ENCODE measurements at places on chromosomes 4 and X.

DNA sequence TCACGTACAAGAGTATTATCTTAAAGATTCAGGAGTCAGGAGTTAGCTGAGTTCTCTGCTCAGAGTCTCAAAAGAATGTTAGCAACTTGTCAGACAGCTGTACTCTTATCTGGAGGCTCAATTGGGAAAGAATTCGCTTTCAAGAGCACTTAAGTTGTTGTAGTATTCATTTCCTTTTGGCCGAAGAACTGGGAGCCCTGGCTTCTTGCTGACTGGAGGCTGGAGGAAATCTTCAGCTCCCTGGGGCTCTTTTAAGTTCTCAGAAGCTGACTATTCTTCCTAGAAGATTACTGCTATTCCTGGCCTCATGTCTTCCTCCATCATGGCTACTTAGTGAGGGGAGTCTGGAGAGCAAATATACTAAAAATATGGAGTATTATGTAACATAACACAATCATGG, 587.2 kb downstream of the EPHA5 start:
- H3K27me3 ChIP-seq, result no peaks in the 10 kb centered on the region
- H3K27ac ChIP-seq, result no peak overlapping the region
- no peaks in the 10 kb centered on the region for H3K4me1 ChIP-seq
- no peak overlapping the region for H3K4me3 ChIP-seq
- DNase-seq, result no peak

DNA sequence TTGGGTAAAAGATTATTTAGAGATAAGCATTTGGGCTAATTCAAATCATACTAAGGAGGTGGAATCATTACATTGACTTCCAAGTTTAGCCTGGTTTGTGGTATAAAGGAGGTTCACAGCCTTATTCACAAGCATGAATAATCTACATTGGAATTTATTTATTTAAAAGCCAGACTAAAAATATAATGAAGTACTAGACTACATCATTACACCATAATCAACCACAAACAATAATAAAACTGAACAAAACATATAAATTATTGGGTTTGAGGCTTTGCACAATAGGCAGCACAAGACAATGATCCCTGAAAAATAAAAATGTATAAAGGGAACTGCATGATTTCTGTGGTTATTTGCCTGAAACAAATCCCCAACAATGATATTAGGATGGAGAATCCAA, 314.0 kb downstream of the GBA3 start:
- no peaks in the 10 kb centered on the region for H3K36me3 ChIP-seq
- no peak for DNase-seq
- H3K27me3 ChIP-seq, result no peaks in the 10 kb centered on the region
- H3K4me3 ChIP-seq, result no peak overlapping the region
- no peaks in the 10 kb centered on the region for H3K4me1 ChIP-seq

DNA sequence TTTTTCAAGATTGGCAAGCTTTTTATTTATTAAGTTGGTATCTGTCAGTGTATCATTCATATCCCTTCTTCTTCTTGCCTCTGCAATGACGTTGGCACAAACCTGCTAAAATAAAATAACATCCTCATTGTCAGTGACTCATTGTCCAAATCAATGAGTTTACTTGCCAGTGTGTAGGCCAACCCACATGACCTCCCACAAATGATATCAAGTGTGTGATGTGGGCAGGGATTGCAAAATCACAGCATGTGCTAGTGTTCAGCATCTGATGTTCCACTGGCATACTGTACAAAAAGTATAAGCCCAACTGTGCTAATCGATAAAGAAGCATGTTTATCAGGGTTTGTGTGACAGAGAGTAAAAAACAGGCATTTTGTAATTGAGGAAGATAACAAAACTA, 25.5 kb downstream of the GPAT3 start:
- no peaks in the 10 kb centered on the region for H3K27me3 ChIP-seq
- DNase-seq, result peak; percentile 60
- peak overlapping the region; percentile 79 for H3K27ac ChIP-seq
- H3K36me3 ChIP-seq, result no peaks in the 10 kb centered on the region
- H3K4me1 ChIP-seq, result peaks cover 45% of the 10 kb centered on the region

- H3K4me3 ChIP-seq, result no peak overlapping the region
- no peaks in the 10 kb centered on the region for H3K4me1 ChIP-seq
- no peak overlapping the region for H3K27ac ChIP-seq
- H3K36me3 ChIP-seq, result no peaks in the 10 kb centered on the region
These were observed 173.1 kb upstream of the PITX2 start for GRCh38 chr4:110795971-110796370.

DNA sequence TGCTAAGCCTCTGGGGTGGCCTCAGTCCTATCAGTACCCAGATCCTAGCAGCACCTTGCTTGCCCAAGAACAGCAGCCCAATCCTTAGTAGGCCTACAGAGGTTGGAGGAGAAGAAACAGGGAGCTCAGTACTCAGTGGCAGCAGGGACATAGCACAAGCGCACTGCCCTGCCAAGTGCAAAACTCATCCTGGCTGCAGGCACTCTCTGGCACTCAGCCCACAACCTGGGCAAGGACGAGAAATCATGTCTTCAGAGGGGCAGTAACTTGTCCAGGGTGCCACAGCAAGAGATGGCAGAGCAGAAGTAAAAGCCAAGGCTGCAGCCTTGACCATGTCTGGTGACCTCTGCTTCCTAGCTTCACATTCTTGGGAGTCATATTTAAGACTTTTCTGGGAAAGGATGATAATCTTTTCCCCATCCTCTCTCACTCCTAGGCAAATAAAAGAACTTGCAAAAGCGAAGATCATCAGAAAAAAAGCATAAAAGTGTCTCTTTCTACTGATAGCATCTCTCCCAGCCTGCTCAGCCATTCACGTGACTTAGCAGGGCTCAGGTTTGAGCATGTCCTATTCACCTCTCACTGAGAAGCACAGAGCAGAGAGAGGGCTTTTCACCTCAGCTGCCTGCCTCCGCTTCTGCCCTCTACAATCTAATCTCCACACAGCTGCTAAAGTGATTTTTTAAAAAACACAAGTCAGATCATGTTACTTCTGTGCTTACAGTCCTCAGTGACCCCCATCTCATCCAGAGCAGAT, 37.2 kb upstream of the MAGEA4 start:
- no peak overlapping the region for H3K4me3 ChIP-seq
- no peak overlapping the region for H3K27ac ChIP-seq
- no peaks in the 10 kb centered on the region for H3K27me3 ChIP-seq
- no peak for DNase-seq

- H3K4me3 ChIP-seq, result no peak overlapping the region
- H3K27me3 ChIP-seq, result no peaks in the 10 kb centered on the region
- H3K4me1 ChIP-seq, result no peaks in the 10 kb centered on the region
- no peaks in the 10 kb centered on the region for H3K36me3 ChIP-seq
- no peak for DNase-seq
- H3K27ac ChIP-seq, result no peak overlapping the region
These were observed 98.9 kb upstream of the NPFFR2 start for GRCh38 chr4:71932941-71933340.

GRCh38 chr4:25588206-25588605, 67.4 kb upstream of the SLC34A2 start:
- H3K36me3 ChIP-seq, result no peaks in the 10 kb centered on the region
- no peaks in the 10 kb centered on the region for H3K4me1 ChIP-seq
- no peak overlapping the region for H3K4me3 ChIP-seq

DNA sequence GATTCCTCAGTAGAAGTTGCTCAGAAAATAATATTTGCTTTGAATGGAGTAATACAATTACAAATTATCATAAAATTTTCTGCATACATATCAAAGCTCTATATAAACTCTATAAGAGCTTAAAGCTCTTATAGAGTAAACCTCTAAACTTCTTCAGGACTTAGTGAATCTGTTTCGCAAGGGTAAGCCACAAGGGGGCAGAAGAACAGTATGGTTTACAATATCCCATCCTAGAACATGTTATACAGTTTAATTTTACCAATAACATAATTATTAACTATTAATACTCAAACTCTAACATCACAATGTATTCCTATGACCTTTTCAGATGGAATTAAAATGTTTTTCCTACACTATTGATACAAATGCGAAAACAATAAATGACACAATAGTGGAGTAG, 33.8 kb upstream of the SPANXN1 start:
- no peak overlapping the region for H3K27ac ChIP-seq
- no peaks in the 10 kb centered on the region for H3K36me3 ChIP-seq
- no peak overlapping the region for H3K4me3 ChIP-seq

GRCh38 chr4:176001151-176002006, 64.3 kb upstream of the WDR17 start:
- H3K36me3 ChIP-seq, result peaks cover 16% of the 10 kb centered on the region
- H3K27me3 ChIP-seq, result no peaks in the 10 kb centered on the region
- DNase-seq, result peak; percentile 51
- H3K4me1 ChIP-seq, result peaks cover 20% of the 10 kb centered on the region
- peak overlapping the region; percentile 58 for H3K27ac ChIP-seq
- H3K4me3 ChIP-seq, result peak overlapping the region; percentile 83

GRCh38 chrX:31036895-31037294, 34.9 kb downstream of the FTHL17 start:
- peak; percentile 45 for DNase-seq
- H3K36me3 ChIP-seq, result no peaks in the 10 kb centered on the region
- H3K4me3 ChIP-seq, result no peak overlapping the region
- no peaks in the 10 kb centered on the region for H3K27me3 ChIP-seq

GRCh38 chrX:107659768-107660167, 31.5 kb downstream of the PRPS1 start:
- H3K27ac ChIP-seq, result no peak overlapping the region
- DNase-seq, result no peak
- H3K36me3 ChIP-seq, result peaks cover 22% of the 10 kb centered on the region
- H3K27me3 ChIP-seq, result no peaks in the 10 kb centered on the region
- peaks cover 17% of the 10 kb centered on the region for H3K4me1 ChIP-seq

DNA sequence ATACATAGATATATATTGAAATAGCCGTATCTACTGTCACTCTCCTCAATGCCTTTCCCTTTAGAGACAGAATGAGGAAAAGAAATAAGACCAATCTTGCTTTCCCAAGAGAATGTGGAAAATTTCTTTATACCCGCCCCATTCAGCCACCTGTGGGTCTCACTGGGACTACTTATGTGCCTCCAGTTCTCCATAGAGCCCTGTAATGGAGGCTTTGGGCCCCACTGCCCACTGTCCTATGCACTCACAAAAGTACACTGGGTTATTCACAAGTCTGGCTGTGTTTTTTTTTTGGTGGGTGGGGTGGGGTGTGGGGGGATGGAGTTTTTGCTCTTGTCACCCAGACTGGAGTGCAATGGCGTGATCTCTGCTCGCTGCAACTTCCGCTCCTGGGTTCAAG, 70.4 kb upstream of the ELOVL6 start:
- no peak overlapping the region for H3K27ac ChIP-seq
- no peaks in the 10 kb centered on the region for H3K4me1 ChIP-seq
- H3K36me3 ChIP-seq, result no peaks in the 10 kb centered on the region
- no peak for DNase-seq
- no peaks in the 10 kb centered on the region for H3K27me3 ChIP-seq

DNA sequence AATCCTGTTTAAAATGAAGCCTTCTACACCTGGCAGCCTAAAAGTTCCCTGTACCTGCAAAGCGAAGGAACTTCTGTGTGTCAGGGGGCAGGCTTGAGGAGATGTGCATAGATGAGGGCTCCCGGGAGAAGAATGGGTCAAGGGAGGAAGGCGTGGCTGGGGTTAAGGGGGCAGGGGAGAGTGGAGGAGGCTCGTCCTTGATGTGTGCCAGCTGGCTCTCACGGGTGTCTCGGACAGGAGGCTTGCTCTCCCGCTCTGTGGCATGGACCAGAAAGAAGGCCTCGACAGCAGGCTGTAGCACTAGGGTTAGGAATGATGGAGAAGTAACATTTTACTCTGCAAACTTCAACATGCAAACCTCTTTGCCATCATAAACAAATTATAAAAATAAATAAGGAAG, 104.6 kb upstream of the HSD17B10 start:
- H3K27ac ChIP-seq, result no peak overlapping the region
- DNase-seq, result no peak
- H3K36me3 ChIP-seq, result peaks cover 81% of the 10 kb centered on the region
- peaks cover 6% of the 10 kb centered on the region for H3K4me1 ChIP-seq

DNA sequence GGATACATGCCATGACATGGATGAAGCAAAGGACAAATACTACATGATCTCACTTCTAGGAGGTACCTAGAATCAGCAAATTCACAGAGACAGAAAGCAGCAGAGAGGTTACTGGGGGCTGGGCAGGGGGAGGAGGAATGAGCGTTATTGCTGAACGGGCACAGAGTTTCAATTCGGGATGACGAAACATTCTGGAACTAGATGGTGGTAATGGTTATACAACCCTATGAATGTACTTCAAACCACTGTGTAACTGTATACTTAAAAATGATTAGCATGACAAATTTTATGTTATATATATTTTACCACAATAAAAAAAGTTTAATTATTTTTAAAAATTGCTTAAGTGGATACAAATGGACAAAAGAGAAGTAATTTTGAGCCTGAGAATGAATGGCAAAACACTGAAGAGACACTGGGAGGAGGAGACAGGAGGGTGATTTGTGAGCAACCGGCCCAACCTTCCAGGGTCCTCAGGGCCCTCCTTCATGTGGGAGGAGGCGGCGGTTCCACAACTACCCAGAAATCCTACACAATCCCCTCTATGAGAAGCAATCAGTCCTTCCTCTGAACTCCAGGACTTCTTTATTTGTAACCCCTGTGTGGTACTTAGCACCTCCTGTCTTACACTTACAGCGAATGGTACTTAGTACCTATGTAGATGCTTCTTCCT, 14.1 kb downstream of the ACSL1 start:
- no peak for DNase-seq
- H3K4me1 ChIP-seq, result peaks cover 57% of the 10 kb centered on the region
- peaks cover 6% of the 10 kb centered on the region for H3K36me3 ChIP-seq

DNA sequence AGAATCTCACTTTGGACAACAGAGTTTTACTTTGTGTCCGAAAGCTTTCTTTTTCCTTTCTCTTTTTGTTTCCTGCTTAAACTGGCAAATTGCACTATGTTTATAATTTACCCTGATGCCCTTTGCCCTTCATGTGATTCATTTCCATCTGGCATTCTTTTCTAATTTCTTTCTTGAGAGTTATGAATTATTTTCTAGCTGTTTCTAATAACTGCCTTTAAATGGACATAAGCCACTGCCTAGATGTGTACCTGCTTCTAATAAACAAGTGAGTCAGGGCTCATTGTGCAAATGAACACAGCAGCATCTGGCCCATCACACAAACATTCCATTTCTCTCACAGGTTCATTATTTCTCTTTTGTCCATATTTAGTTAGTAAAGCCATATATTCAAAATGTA, 242.3 kb upstream of the GPRIN3 start:
- H3K4me3 ChIP-seq, result no peak overlapping the region
- H3K27me3 ChIP-seq, result no peaks in the 10 kb centered on the region
- no peak overlapping the region for H3K27ac ChIP-seq
- no peaks in the 10 kb centered on the region for H3K4me1 ChIP-seq
- DNase-seq, result no peak
- no peaks in the 10 kb centered on the region for H3K36me3 ChIP-seq

- no peaks in the 10 kb centered on the region for H3K27me3 ChIP-seq
- H3K4me1 ChIP-seq, result peaks cover 12% of the 10 kb centered on the region
- no peak for DNase-seq
- H3K4me3 ChIP-seq, result no peak overlapping the region
These were observed 26.4 kb upstream of the SMIM14 start for GRCh38 chr4:39664828-39665731.

DNA sequence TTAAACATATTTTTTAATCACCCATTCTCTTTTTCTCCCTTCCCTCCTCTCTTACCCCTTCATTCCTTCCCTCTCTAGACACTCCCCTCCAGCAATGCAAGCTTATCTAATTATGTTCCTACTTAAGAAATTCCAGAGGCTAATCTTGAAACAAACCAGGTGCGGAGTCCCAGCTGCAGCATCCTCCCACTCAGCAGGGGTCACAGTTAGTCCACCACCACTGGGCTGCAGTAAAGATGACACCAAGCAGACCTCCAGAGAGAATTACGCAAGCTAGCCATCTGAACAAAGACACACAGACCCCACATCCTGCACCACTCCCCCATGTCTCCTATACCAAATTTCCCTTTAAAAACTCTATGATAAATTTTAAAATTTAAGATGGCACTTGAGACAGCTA, 13.9 kb upstream of the SEC24B start:
- no peaks in the 10 kb centered on the region for H3K4me1 ChIP-seq
- no peak overlapping the region for H3K4me3 ChIP-seq
- no peaks in the 10 kb centered on the region for H3K27me3 ChIP-seq

Measured in Calu3 (cell line).